ENCODE measurements at places on chromosomes 12 and 14.

DNA sequence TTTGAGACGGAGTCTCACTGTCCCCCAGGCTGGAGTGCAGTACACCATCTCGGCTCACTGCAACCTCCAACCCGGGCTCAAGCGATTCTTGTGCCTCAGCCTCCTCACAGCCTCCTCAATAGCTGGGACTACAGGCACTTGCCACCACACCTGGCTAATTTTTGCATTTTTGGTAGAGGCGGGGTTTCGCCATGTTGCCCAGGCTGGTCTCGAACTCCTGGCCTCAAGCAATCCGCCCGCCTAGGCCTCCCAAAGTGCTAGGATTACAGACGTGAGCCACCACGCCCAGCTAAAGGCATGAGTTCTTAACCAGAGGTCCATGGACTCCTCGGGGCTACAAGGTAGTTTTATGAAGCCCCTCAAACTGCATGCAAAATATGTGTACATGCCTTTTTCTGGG, 2.1 kb downstream of the SARNP start:
- DNase-seq, result no peak

DNA sequence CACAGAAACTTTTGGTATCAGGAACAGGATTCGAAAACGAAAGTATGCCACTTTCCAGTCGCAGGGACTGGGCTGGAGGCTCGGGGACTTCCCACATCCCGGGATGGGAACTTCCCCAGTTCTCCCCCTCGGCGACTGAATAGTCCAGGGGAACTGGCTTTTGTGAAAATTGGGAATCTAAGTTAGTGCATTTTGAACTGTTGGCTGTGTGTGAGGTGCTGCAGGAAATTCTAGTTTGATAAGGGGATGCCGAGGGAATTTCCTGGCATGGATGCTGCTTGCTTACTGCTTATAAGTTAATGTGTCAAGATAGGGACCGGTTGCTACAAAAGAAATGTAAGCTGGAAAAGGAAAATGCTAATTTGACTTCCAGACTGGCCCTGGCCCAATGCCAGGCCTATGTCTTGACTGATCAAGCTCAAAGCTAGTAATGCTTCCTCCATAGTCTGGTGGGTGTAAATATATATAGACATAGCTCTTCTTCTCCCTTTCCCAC, 73.4 kb upstream of the EIF5 start:
- DNase-seq, result peak; percentile 1

DNA sequence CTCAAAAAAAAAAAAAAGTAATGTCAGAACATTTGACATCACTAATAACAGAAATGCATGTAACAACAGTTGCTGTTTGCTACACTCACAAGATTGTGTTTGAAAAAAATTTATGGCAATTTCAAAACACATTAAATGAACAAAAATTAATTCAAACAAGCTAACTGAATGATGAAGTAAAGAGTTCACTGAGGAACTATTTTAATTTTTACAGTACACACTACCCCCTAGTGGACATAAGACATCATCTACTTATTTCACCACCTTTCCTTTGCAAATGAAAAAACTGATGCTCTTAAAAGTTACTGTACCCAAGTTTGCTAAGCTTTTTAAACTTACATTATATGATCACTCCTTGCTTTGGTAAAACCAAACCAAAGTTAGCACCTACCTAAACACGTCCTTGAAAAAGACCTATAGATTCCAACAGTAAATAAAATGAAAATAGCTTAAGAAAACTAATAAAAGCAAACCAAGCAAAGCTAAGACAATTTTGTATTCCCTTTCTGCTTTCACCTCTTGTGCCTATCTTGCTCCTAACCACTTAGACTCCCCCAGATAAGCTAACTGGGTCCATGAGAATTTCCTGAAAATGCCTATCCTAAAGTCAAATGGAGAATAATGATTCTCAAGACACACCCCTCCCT, 22.2 kb downstream of the UBE2N start:
- DNase-seq, result peak; percentile 65

DNA sequence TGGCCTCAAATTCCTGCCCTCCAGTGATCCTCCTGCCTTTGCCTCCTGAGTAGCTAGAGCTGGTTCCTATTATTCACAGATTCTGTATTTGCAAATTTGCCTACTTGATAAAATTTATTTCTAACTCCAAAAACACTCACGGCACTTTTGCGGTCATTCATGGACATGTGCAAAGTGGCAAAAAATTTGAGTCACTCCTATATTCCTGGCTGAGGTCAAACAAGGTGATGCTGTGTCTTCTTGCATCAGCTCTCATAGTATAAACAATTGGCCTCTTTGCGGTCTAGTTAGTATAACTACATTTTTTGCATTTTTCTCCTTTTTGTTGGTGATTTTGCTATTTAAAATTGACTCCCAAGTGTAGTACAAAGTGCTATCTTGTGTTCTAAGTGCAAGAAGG, 24.7 kb downstream of the ATF1 start:
- DNase-seq, result no peak

DNA sequence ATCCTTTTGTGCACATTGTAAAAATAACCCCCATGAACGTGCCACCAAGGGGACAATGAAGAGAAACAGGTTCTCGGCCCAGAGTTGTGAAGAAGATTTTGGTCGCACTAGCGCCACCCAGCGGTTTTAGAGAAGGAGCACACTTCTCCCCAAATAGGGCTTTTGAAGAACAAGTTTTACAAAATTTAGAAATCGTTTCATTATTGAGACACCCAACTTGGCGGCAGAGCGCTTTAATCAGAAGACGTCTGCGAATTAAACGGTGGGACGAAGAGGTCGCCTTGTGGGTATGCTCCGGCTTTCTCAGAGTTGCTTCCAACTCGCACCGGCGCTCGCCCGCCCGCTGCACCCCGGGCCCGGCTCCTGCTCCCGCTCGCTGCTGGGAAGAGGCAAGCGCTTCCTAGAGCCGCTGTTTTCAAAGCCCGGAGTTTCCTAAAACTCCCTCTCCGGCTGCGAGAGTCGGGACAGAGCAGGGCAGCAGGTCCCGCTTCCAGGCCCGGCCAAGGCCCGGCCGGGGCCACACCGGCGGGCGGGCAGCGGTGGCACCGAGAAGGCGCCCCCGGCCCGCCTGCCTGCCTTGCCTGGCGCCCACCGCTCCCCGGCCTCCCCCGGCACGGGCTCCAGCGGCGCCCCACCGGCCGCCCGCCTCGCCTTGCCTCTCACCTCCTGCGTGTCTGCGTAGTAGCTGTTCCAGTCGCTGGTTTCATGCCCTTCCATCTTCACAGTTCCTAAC, 645 bp downstream of the FOXA1 start:
- DNase-seq, result no peak

DNA sequence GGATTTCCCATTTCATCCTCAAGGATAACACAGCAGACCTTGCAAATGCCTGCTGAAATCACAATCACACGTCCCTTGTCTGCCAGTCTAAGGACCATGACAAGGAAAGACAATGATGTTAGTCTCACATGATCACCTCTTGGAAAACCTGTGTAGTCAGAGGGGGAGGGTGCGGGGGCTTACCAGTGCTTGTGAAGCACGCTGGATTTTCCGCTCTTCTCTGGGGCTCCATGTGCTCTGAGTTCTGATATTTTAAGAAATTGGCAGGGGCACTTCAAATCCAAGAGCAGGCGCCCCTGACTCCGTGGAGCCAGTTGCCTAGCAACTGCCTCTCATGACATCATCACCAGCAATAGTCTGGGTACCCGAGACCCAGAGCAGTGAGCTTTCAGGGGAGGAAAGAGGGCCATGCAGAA, 200.9 kb upstream of the C14orf180 start:
- DNase-seq, result no peak

DNA sequence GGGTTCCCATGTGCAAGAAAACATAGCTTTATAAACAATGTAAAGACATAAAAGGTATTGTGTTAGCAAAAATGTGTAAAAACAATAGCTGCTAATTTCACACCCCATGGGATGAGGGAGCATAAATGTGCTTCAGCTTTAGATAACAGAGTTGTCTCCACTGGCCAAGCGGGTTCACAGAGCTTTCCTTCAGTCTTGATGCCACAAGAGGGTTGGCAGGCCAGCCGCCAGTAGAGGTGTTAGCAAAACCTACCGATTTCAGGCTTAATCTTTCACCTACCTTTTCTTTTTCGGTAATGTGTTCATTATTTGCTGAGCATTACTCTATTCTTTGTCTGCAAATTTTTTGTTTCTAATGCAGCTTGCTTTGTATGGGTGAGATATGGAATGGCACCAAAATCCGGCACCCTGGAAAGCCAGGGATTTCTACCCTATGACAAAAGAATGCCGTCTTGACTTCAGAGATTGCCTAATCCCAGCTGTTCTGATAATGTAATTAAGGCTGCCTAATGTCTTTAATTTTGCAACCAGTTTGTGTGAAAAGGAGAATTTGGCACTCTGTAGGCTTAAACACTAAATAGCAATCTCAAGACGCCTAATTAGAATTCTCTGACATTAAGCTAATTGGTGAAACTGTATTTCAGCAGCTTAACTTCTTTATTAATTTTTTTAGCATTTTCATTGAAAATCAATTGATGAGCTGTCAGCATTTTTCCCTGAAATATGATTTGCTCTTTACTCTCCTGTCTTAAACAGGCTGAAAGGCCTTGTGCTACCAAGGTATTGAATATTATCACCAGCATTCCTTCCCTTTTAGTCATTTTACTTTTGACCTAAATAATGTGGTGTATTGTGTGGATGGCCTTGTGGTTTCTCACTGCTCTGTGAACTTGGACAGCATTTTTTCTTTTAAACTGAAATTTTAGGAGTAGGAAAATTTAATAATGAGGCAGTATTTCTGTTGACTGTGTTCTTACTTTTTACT, 60.7 kb downstream of the POLR3B start:
- DNase-seq, result no peak

Data from CD4-positive, alpha-beta T cell treated with Interleukin-21 for 1 hour (primary cell).